ENCODE measurements at places on chromosomes 1 and 21.

DNA sequence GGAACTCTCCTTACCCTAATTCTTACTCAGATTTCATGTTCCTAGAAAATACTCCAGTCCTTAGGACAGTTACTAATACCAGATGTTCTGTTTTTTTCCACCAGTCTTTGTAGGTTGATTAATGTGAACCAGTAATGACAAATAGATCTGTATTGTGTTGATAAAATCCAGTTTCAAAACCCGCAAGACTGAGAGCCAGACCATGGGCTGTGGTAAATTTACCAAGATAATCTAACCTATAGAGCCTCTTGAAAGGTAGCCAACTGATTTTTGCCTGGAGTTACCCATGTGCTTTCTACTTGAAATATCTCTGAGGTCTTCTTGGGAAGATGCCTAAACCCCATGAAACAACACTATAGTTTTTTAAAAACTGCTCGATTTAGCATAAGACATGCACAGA, 46.5 kb upstream of the CDC7 start:
- H3K4me1 ChIP-seq: no peaks in the 10 kb centered on the region
- H3K36me3 ChIP-seq: no peaks in the 10 kb centered on the region
- H3K4me3 ChIP-seq: no peak overlapping the region
- no peak for DNase-seq
- no peaks in the 10 kb centered on the region for H3K27me3 ChIP-seq
- H3K27ac ChIP-seq: no peak overlapping the region

DNA sequence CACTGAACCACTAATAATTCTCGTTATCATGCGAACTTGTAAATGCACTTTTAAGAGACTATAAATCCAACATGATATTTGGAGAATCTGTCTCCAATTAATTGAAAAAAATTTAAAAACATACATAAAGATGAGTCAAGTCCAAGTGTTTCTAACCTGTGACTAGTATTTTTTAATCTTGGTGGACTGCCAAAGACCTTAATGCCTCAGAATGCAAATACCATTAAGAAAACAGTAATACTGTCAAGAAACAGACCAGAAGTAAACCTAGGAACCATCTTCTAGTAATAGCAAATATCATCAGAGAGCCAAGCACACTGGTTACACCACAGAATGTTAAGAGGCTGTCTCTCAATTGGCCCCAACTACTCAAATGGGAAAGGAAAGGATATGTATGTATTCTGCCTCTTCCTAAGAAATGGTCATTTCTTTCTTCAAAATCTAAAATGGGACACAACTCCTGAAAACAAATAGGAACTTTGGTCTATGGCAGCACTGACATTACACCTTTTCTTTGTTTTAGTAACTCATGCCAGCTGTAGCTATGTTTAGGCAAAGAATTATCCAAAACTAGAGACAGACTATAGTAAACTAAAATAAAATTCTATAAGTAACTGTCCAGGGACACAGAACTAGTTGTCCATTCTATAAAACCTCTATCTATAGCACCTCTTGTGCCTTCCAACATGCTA, 15.8 kb downstream of the SCYL3 start:
- no peak overlapping the region for H3K27ac ChIP-seq
- H3K27me3 ChIP-seq: no peaks in the 10 kb centered on the region
- no peak overlapping the region for H3K4me3 ChIP-seq
- peaks cover 9% of the 10 kb centered on the region for H3K36me3 ChIP-seq
- no peaks in the 10 kb centered on the region for H3K4me1 ChIP-seq

DNA sequence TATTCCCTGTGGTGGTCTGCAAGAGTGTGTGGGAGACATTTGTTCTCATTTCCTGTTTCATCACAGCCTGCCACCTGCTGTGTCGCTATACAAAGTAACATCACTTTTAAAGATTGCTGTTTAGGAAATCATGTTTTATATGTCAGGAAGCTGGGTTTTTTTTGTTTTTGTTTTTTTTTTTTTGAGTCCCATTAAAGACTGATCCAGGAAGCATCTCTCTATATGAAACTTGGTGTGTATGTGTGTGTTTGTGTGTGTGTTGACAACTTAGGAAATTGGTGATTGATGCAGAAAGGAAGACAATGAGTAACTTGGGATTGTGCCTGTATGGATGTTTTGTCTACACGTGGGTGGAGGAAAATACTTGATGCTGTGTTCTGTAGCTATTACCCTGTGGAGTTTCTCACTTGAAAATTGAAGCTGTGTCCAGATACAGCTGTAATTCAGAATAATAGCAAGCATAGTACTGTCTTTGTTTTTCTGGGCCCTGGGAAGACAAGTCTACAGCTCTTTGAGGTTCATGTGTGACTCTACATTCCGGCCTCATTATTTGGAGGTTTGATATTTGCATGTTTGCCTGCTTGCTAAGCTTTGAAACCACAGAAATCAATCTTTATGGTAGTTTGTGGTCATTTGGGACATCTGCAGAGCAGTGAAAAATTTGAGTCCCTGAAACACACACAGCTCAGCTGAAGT, 47.9 kb downstream of the LAMC1 start:
- H3K4me1 ChIP-seq: peaks cover 7% of the 10 kb centered on the region
- no peak for DNase-seq
- no peak overlapping the region for H3K27ac ChIP-seq
- no peaks in the 10 kb centered on the region for H3K27me3 ChIP-seq

DNA sequence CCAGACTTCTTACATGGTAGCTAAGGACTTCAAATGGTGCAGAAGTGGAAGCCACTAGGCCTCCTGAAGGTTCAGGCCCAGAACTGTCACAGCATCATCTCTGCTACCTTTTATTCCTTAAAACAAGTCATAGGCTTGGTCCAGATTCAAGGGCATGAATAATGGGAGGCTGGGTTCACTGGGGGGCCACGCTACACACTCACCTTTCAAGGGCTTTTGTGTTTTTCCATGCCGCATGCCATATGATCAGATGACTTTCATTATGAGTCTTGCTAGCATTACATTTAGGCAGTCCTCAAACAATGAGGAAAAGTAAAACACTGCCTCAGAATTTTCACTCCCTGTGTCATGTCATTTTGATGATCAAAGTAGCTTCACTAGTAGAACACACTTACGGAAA, 83.4 kb downstream of the VPS26C start:
- no peak overlapping the region for H3K4me3 ChIP-seq
- no peaks in the 10 kb centered on the region for H3K27me3 ChIP-seq
- H3K4me1 ChIP-seq: no peaks in the 10 kb centered on the region
- H3K27ac ChIP-seq: no peak overlapping the region
- no peaks in the 10 kb centered on the region for H3K36me3 ChIP-seq

DNA sequence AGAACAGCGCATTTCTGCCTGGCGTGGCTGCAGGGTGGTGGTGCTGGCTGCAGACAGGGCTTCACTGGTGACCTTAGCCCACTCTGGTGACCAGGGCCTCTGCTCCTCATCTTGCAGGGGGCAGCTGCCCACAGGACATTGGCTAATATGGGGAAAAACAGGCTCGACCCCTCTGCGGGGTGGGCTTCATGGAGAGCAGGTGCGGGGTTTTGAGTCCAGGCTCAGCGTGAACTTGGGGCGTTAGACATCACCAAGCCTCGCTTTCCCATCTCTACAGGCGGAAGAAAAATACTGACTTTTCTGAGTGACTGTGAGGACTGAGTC, 24.4 kb downstream of the LHX4 start:
- H3K27me3 ChIP-seq: no peaks in the 10 kb centered on the region
- no peak overlapping the region for H3K27ac ChIP-seq
- no peak for DNase-seq
- H3K4me3 ChIP-seq: no peak overlapping the region
- H3K4me1 ChIP-seq: peaks cover 8% of the 10 kb centered on the region
- no peaks in the 10 kb centered on the region for H3K36me3 ChIP-seq

DNA sequence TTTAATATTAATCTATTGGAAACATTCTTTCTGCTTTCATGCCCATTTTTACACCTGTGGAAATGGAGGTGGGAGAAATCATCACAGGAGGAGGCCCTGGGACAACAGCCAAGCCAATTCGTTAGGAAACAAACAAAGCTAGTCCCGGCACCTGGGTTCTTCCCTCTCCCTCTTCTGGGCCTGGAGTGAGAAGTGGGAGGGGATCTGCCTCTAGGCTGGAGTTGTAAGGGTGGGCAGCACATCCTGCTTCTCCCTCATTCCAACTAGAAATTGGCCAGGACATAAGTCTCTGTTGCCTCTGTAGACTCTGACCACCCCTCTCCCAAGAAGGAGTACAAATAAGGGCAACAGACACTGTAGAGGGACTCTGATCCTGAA, 20.2 kb upstream of the ERO1B start:
- no peaks in the 10 kb centered on the region for H3K27me3 ChIP-seq
- no peak overlapping the region for H3K4me3 ChIP-seq
- no peak for DNase-seq

GRCh38 chr1:47911892-47912291, 85.3 kb downstream of the TRABD2B start:
- H3K4me1 ChIP-seq: peaks cover 36% of the 10 kb centered on the region
- no peaks in the 10 kb centered on the region for H3K36me3 ChIP-seq
- no peak overlapping the region for H3K4me3 ChIP-seq
- DNase-seq: peak; percentile 29
- H3K27ac ChIP-seq: no peak overlapping the region

DNA sequence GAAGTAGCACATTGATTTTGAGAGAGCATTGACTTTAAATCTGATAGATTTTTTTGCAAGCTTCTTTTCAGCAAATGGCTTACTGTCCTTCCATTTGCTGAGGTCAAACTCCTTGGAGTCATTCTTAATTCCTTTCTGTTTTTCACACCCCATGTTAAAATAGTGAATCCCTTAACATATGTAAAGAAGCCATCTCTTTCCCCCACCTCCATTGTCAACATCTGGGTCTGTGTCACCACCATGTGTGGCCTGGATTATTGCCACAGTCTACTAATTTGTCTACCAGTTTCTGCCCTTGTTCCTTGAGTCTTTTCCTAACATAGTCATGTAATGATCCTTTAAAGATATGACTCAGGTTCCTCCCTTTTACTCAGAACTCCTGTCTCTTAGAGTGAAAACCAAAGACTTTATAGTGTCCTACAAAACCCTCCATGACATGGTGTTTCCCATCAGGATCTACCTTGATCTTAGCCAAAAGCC, 104.7 kb downstream of the ST6GALNAC3 start:
- H3K27ac ChIP-seq: no peak overlapping the region
- H3K27me3 ChIP-seq: no peaks in the 10 kb centered on the region
- DNase-seq: no peak
- H3K4me3 ChIP-seq: no peak overlapping the region
- H3K36me3 ChIP-seq: no peaks in the 10 kb centered on the region
- no peaks in the 10 kb centered on the region for H3K4me1 ChIP-seq

DNA sequence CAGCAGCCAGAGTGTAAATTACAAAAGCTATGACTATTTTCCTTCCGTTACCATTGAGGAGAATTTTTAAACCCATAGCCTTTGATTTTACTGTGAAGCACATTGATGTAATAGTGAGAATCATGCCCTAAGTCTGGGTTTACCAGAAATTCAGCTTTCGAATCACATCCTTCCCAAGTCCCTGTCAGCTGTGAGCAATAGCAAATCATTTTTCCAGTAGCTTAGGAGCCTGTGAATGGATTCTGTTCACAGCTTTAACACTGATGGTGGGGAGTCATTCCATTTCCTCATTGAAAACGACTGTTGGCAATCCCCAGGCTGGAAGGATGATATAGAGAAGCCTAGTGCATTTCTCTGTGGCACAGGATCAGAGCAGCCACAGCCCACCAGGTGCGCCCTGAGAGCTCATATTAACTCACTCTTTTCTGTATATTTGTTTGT, 82.2 kb upstream of the C1orf105 start:
- no peaks in the 10 kb centered on the region for H3K36me3 ChIP-seq
- DNase-seq: no peak
- no peak overlapping the region for H3K4me3 ChIP-seq
- H3K27me3 ChIP-seq: no peaks in the 10 kb centered on the region

GRCh38 chr1:46197964-46198811, at the start of gene POMGNT1:
POMGNT1 (minus strand) TSS chr1:46198434; CDS start chr1:46197821, 613 bp downstream.
- H3K36me3 ChIP-seq: no peaks in the 10 kb centered on the region
- peak within 1 kb of the TSS; percentile 89 for H3K4me3 ChIP-seq
- no peak within 1 kb of the TSS for H3K27ac ChIP-seq
- H3K27me3 ChIP-seq: peaks cover 4% of the 10 kb centered on the region
- H3K4me1 ChIP-seq: peaks cover 7% of the 10 kb centered on the region

- peak overlapping the region; percentile 97 for H3K4me3 ChIP-seq
- H3K27me3 ChIP-seq: no peaks in the 10 kb centered on the region
- H3K36me3 ChIP-seq: no peaks in the 10 kb centered on the region
- H3K27ac ChIP-seq: no peak overlapping the region
- peaks cover 50% of the 10 kb centered on the region for H3K4me1 ChIP-seq
Measured at GRCh38 chr1:155974208-155975115, 3.9 kb downstream of the ARHGEF2 start.

GRCh38 chr1:11535316-11535715, 56.4 kb downstream of the DISP3 start:
- H3K36me3 ChIP-seq: no peaks in the 10 kb centered on the region
- no peak for DNase-seq
- H3K27me3 ChIP-seq: no peaks in the 10 kb centered on the region
- H3K27ac ChIP-seq: no peak overlapping the region
- no peaks in the 10 kb centered on the region for H3K4me1 ChIP-seq
- H3K4me3 ChIP-seq: no peak overlapping the region

GRCh38 chr1:70866542-70867264, 180.9 kb downstream of the PTGER3 start:
- no peaks in the 10 kb centered on the region for H3K4me1 ChIP-seq
- H3K36me3 ChIP-seq: no peaks in the 10 kb centered on the region
- H3K27ac ChIP-seq: no peak overlapping the region
- no peaks in the 10 kb centered on the region for H3K27me3 ChIP-seq

DNA sequence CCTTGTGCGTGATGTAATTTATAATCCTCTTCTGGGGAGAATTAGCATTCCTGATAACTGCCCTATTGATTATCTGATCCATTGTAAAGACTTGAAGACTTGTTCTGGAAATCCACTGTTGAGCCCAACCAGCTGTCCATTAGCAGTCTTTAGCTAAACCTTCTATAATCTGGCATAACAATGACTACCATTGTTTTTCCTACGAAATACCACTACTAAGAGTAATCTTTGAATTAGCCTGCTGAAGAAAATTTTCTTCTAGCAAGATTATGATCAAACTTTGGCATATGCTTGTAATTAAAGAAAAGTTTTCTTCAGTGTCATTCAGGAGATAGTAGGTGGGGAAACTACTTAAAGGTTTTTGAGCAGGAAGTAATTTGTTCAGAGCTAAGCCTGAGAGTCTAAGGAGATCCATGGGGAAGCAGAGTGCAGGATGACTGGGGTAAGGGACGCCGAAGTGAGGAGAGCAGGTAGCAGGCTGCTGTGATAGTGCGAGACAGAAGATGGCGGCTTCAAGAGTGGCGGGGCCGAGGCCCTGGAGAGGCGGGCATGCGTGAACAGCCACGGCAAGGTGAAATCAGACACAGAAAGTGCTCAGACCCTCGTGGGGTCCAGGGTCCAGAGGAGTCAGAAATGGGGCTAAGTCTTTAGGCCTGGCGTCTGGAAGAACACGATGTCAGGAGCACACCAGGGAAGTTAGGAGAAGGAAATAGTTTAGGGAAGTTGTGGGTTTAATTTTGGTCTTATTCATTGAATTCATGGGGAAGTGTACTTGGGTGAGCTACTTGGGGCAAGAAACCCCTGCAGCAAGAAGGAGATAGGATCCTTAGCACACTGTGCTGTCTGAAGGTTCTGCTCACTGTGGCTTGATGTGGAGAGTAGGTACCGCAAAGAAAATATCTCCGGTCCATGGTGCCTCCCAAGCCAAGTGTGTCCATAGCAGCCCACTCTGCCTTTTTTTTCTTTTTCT, 112.6 kb upstream of the ADAR start:
- H3K27ac ChIP-seq: peak overlapping the region; percentile 43
- H3K27me3 ChIP-seq: no peaks in the 10 kb centered on the region
- peaks cover 19% of the 10 kb centered on the region for H3K4me1 ChIP-seq
- no peak overlapping the region for H3K4me3 ChIP-seq
- DNase-seq: peak; percentile 45
